ENCODE measurements at places on chromosomes 3 and 15.

DNA sequence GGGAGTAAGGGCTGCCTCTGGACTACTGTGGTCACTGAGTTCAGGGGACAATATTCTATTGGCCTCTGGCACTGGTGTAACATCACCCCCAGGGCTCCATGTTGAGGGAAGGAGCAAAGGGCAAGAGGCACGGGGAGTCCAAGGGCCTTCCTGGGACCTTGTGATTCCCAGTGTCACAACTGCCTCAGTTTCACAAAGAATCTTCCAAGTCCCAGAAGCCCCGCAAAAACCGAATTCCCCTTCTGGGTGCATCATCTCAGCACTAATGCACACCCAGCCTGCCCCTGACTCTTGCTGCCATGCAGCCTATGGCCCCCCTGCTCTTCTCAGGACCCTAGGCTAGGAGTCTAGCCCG, 5.5 kb downstream of the AMOTL2 start:
- DNase-seq, result no peak

GRCh38 chr15:84795186-84795585, 22.0 kb upstream of the ALPK3 start:
- DNase-seq, result no peak

- no peak for DNase-seq
Measured at GRCh38 chr15:36026627-36027283, 480.8 kb upstream of the DPH6 start.

DNA sequence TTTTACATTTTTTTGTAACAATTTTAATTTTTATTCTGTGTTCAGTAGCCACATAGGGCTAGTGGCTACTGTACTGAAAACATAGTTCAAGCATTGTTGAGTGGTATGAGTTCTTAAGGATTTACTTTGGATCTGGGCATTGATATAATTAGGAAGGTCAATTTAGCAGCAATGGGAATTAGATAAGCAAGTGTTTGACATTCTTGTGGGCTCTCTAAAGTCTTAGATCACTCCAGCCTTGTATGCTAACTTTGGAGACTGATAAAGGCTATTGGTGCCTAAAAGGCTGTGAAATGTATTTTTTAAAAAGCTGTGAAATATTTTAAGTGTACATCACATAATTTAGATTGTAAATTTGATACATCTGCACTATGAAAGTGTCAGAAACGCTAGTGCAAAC, 2.5 kb upstream of the DNAJC13 start:
- DNase-seq, result no peak

DNA sequence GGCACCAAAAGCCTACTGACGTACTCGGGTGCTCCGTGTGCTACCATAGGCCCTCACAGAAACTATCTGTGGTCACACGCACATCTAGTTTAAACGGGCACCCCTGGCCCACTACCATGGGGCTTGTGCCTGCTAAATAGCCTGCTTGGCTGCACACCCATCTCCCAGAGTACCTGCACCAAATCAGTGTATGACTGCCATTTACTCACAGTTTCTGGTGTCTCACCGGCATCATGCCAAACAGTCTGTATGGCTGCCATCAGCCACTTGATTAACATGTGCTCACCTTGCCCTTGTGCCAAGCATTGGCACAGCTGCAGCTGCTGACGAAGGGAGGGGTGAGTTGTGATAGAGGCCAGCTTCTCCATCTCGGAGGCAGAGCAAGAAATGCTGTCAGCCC, 232.7 kb downstream of the IGSF11 start:
- DNase-seq, result no peak

DNA sequence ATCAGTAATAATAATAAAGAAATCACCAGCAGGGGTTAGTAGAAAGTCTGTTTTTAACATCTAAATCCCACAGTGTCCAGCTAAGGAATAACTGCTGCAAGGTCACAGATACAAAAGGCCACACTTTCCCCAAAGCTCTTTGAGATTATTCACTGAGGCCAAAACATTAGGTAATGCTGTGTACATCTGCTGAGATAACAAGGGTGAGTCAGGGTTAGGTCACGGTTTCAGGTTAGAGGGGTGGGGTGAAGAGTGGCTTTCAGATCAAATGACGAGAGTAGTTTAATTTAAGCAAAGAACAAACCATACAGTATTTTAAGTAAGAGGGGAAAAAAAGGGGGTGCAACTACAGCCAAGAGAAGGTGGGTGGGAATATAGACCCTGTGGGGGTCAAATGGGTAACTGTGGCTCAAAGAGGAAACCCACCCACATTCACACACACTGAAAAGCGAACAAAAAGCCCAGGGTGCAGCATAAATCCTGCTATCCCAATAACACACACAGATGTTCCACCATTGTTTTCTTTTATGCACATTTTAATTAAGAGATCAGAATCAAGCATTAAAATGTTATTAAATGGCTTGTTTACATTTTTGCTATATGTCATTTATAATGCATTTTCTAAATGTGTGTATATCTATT, 412.9 kb downstream of the TIGIT start:
- peak; percentile 30 for DNase-seq

- no peak for DNase-seq
Measured at GRCh38 chr15:44598892-44599291, 61.9 kb downstream of the EIF3J start.

DNA sequence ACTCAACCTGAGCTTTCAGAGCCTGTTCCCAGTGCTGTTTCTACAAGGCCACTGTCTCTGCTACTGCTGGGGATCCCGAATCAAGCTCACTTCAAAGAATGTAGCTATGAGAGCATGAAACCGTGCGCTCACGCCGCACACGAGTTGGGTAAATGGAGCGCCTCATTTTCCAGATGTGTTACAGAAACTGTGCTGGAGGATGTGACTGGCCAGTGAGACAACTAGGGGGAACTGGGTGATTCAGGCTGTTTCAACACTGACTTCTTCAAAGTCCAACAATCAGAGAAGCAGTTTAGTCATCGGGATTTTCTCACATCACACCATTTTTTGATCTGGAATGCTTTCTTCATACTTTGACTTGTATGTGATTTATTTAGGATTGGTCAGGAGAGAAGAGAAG, 3.5 kb downstream of the ZNF710 start:
- DNase-seq, result peak; percentile 33

DNA sequence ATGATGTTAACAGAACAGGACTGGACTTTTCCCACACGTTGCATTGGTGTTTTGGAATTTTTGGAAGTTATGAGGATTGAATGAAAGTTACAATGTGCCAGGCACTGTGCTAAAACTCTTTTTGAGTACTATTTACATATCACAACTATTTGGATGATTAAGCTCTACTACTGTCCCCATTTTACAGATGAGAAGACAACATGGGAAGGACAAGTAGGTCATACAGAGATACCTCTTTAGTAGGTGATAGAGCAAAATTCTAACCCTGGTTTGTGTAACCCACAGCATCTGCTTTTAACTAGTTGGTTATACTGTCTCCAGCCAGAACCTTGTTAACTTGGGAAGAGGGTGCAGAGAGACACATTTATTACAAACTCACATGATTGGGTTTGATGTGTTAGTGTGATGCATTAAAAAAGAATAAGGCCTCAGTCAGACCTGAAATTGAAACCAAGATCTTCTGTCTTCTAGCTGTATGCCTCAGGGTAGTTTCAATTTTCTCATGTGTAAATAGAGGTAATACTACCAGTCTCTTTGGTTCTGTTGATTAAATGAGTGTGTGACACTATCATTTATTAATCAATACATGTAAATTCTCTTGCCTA, 1.4 kb downstream of the NDUFB4 start:
- DNase-seq, result no peak

- DNase-seq, result no peak
Measured at GRCh38 chr3:144708437-144708836, 736.8 kb downstream of the DIPK2A start.

- no peak for DNase-seq
Measured at GRCh38 chr15:33089878-33090757, 104.4 kb downstream of the FMN1 start.

DNA sequence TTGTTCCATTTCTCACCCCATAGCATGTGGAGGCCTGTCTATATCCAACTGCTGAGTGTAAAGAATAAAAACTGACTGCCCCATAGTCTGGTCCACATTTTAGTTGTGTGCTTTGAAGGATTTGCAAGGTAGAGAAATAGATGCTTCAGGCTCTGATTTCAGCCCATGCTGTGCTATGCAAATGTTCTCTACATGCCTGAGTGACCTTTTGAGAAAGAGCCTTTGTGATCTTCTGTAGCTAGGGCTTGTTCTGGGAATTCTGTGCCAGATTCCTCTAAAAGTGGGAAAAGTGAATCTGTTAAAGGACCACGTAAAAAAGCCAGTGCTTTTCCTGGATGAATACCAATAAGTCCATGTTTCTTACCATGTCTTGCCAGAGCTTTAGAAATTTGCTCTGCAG, 5.2 kb downstream of the KCTD6 start:
- DNase-seq, result no peak

DNA sequence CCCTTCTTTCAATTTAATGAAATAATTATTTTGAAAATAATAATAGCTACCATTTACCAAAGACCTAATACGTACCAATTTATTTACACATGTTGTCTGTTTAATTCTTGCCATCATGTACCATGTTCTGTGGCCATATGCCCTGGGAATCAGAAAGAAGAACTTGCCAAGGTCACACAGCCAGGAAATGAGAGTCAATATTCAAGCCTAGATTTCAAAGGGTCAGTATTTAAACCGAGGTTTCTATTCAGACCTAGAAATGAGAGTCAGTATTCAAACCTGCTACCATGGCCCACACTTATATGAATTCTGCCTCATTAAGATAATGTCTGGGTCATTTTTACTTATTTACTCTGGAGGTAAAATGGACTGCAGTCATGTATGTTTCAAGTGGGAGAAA, 103.6 kb upstream of the TBL1XR1 start:
- DNase-seq, result no peak

DNA sequence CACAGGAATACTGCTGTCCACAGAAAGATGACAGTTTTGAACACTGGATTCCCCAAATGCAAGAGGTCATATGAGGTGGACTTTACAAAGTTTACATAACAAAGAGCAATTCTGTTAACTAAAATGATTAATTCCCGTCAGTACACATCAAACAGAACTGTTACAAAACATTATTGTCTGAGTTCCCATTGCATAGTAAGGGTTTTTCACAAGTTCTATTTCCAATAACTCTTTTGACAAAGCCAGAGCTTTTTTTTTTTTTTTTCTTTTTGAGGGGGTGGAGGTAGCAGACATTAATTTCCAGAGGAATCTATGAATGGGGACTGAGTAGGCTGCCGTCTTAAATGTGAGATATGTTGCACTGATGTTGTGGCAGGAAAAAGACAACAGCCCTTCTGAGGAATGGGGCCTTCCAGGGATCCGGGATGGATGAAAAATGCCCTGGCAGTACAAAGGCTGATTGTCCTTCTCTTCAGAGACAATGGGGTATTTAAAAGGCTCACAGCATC, 178.1 kb upstream of the KBTBD8 start:
- DNase-seq, result no peak

DNA sequence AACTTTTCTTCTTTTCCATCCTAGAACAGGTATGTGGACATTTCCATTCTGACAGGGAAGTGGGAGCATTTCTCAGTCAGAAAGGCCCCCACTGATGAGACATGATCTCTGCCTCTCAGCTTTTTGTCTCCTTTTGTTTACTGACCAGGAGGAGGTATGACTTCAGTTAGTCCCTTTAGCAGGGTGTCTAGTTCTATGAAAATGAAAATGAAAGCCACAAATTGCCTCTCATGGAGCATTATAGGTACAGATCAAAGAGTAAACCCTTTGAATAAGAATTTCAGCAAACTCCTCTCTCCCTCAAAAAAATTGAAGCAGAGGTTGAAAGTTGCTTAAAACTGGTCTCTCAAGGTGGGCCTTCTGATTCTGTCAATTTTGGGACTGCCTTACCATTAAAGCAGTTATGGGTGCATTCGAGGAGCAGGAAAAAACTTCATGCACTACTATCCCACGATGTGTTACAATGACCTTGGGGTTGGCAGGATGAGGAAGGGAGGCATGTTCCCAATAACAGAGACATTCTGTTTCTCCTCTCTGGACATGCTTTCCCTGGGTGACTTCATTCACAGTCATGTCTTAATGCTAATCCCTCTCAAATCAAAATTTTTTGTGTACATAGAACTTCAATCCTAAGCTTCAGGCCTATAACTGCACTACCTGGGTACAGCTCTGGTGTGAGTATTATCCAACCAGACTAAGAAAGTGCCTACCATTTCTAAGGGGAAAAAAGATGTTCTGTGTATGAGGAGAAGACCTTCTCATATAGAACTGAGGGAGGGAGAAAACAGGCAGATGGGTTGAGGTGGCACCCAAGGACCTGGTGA, 50.6 kb upstream of the TBC1D23 start:
- DNase-seq, result no peak

DNA sequence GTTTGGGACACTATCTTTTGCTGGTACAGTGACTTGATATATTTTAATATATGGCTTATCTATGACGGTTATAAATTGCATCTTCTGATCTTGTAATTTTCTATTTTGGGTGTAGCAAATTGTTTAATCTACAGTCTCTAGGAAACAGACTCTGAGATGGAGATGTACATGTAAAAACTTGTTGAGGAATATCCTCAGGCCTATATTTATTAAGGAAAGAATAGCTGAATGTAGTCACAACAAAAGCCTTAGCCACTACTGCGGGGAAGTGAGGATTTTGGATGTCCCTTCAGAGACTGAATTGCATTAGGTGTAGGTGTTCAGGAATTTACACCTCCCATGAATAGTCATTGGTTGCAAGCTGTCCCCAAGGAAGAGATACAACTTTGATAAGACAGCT, 13.8 kb upstream of the OR5K3 start:
- DNase-seq, result no peak

DNA sequence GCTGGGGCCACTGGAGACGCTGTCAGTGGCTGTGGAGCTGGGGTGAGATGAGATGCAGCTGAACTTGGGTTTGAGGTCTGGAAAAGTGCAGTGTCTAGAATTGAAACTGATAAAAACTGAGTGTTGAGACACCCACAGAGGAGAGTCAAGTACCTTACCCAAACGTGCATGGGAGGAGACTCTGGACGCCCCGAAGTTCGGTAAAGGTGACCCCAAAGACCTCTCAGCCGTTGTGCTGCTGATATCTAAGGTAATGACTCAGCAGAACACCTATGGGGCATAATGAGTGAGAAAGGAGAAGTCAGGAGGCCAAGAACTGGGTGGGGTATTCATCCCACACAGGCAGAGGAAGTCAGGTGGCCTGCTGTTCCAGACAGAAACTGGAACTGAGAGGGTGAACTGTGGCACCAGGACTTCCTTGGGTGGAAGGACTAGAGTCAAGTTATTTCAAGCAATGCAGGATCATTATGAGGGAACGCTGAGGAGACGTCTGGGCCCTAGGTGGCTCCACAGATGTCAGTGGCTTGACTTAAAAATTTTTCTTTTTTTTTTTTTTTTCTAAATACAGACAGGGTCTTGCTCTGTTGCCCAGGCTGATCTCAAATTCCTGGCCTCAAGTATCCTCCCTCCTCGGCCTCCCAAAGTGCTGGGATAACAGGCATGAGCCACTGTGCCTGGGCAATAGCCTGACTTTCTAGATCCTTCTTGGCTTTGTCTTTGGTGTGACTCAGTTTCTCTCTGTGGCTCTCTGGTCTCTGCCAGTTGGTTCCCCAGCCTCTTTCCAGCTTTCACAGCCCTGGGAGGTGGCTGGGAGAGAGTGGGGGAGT, 67.6 kb upstream of the GCNT3 start:
- no peak for DNase-seq

- no peak for DNase-seq
Measured at GRCh38 chr15:84591815-84592214, 9.0 kb upstream of the ZSCAN2 start.

GRCh38 chr3:143002083-143002712, 828 bp downstream of the U2SURP start:
- peak; percentile 15 for DNase-seq

- peak; percentile 17 for DNase-seq
Measured at GRCh38 chr15:47196048-47196447, 521.3 kb upstream of the SEMA6D start.

- DNase-seq, result no peak
Measured at GRCh38 chr3:166199491-166199890, 362.3 kb upstream of the BCHE start.

GRCh38 chr3:38124324-38125122, 12.4 kb downstream of the ACAA1 start:
- no peak for DNase-seq
